H4 (cell line): ENCODE measurements at places on chromosomes 1 and 21. TPM values are rescaled to one million over a fixed set of nuclear protein-coding genes. Genes with fewer than 3 reads are reported as not detected.
A peak's percentile ranks its signal among the peaks of the same experiment; 100 is the strongest.

- no peak for DNase-seq
Observed at GRCh38 chr1:53722025-53722424, 16.9 kb downstream of the GLIS1 start.

DNA sequence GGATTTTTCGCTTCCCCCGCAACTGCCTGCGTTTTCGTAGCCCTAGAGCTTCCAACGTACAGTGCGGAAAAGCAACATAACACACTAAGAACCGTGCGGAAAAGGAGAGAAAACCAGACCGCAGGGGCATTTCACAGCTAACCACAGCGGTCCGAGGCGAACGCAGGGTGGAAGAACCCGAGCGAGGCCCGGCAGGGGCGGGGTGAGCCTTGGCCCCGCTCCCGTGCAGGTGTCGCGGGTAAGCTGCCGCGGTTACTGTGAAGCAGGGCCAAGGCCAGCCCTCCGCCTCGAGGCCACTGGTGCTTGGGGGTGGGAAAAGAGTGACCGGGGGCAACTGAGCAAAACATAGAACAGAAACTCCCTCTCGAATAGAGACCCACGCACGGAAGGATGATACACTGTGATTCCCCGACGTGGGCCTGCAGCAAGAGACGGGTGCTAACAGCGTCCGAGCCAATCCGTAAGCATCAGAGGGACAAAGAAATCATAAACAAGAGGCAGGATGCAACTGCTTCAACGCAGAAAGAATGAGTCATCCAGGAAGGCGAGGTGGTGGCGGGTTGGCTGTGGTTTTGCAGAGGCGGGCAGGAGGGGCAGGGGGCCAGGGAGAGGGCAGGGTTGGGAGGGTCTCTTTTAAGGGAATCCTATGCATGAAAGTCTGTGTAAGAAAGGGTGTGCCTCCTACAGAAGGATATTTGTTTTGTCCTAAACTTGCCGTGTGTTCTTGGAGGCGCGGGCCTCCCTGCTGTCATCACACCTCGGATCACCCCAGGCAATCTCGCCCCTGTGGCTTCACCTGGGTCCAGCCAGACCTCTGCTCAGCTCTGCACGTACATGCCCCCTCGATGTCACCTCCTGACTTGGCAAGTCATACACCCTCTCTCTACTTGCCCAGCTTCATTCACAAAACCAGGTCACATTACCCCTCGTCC, 7.3 kb downstream of the GNG4 start:
- DNase-seq: peak; percentile 88

DNA sequence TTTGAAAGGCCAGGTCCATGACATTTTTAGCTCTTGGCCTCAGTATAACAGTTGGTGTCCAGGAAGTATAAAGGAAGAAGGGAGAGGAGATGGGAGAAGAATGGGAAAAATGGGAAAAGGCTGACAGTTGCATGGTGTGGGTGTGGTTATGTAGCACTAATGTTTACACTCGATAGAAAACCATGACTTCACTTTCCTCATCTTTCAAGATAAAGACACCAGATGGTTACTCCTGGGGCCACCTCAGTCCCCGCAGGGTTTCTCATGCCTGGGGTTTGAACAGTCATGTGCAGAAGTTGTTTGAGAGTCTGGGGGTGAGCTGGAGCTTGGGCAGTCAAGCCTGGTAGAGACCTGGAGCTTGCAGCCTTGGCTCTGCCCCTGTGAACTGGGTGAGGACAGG, 7.9 kb downstream of the PGBD2 start:
- DNase-seq: no peak

RPTN gene
- total RNA-seq: not detected in 2 replicates

SVBP gene
- total RNA-seq: 33.5 and 43.3 TPM in 2 replicates

SPTA1 gene
- total RNA-seq: 1.6 and 2.4 TPM in 2 replicates
